ENCODE measurements at places on chromosomes 7 and 10.

DNA sequence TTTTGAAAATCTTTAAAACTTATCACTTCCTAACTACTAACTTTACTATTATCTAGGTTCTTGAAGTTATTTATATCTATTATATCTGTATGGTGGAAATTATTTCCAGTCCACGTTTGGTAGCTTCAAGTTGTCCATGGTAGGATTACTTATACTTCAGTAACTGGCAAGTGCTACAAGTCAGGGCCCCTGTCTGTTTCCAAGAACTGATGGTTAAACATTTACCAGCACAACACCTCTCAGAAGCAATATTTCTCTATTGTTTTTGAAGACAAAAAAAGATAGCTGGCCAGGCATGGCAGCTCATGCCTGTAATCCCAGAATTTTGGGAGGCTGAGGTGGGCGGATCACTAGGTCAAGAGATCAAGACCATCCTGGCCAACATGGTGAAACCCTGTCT lies 240.4 kb upstream of the RHOBTB1 start:
- no peak for DNase-seq

DNA sequence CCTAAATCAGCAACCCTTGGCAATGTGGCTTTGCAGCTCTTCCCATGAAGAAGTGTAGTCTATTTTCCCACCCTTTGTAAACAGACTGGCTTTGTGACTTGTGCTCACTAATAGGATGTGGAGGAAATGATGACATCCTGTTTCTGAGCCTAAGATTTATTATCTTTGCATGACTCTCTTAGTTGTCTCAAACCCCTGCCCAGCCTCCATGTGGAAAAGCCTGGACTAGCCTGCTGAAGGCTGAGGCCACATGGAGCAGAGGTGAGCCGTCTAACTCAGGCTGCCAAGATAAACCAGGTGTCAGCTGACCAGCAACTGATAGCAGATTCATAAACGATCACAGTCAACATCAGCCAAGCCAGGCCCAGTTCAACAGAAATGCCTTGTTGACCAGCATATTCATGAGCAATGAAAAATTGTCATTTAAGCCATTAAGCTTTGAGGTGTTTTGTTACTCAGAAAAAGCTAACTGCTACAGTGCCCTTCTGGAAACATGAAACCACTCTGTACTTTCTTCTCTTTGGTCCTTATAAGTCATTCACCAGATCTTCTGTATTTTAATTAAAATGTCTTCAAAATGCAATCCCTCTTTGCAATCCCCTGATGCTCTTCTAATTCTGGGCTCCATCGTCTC lies 586.3 kb upstream of the ANKRD30A start:
- DNase-seq = no peak

DNA sequence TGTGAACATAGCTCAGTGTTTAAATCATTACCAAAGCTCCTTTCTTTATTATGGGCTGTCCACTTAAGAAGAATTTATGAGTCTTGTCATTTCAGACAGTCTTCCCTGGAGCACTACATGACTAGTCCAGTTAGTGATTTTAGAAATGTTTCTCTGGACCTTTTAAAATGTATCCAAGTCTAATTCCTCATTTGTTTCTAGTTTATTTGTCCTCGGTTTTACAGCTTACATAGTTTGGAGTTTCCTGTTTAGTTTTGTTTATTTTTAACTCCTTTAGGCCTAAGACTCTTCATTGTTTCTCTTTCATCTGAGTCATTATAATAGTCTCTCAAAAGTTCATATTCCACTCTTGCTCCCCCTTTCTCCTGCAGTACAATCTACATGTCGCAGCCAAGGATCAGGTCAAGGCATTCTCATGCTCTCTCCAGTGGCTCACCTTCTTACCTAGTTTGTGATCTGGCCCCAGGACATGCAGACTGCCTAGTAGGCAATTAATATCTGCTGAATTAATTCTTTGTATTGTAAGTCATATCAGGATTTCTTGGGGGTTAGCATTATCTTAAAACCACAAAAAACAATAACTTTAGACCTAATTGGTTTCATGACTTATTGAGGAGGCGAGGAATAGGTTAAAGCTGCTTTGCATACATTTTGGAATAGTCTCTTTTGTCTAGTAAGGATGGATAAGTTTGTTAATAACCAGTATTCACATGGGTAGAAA lies 93.8 kb downstream of the MAPK8 start:
- no peak for DNase-seq

DNA sequence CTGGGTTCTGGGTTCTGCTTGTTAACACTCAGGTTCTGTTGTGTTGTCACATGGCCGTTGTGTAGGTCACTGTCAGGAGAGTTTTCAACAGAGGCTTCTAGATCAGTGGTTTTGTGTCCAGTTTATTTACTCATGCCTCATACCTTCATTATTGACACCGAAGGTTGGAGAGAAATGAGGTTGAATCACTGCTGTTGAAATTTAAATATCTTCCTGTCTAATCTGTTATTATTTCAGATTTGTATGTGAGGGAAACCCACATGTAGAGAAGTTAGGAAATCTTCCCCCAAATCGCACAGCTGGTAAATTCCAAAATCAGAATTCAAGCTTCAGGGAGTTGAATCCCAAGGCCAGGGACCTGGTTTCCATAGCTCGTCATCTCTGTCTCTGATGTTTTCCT lies 28.3 kb upstream of the KLF6 start:
- no peak for DNase-seq

- DNase-seq = no peak
Measured at GRCh38 chr10:99658622-99659030, 683 bp upstream of the ENTPD7 start.

GRCh38 chr7:78400038-78400437 lies 601.5 kb downstream of the PHTF2 start:
- DNase-seq = no peak

GRCh38 chr10:131750171-131750895 lies 150.5 kb upstream of the PPP2R2D start:
- no peak for DNase-seq

- no peak for DNase-seq
Measured at GRCh38 chr7:46854958-46855473, 726.9 kb downstream of the TNS3 start.

GRCh38 chr10:93083743-93084539 lies 10.2 kb downstream of the CYP26A1 start:
- DNase-seq = no peak

- DNase-seq = no peak
Measured at GRCh38 chr10:119360181-119360921, 153.0 kb downstream of the GRK5 start.

DNA sequence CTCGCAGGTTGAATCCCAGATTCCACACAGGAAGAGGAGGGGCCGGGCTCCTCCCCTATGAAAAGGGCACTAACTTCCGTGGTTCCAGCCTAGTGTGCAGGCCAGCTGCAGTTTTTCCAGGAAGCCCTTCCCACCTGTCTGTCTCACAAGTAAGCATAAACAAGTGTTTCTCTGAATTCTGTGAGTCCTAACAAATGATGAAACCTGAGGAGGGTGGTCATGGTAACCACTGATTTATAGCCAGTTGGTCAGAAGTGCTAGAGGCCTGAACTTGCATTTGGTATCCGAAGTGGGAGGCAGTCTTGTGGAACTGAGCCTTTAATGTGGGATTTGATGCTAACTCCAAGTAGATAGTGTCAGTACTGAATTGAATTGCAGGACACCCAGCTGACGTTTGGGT lies 54.7 kb upstream of the STEAP4 start:
- DNase-seq = no peak

DNA sequence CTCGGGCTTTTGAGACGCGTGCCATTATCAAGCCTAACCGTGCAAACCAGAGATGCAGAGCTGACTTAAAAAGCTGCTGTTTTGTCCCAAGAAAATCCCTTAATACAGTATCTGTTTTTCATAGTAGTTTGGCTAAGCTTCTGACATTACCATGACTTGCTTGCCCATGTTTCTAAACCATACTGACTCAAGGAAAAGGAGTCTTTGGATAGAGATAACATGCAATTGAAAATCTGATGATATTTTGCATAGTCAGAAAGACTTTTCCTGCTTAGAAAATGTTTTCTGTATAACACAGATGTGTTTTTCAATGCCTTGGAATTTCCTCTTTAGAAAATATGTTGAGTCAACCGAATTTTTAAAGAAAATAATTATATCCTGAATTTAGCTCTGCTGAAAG lies 21.5 kb upstream of the AKR1E2 start:
- DNase-seq = no peak

GRCh38 chr7:87021285-87021684 lies 38.2 kb downstream of the ELAPOR2 start:
- no peak for DNase-seq

GRCh38 chr7:2861509-2861908 lies 17.4 kb upstream of the GNA12 start:
- no peak for DNase-seq

- no peak for DNase-seq
Measured at GRCh38 chr10:26217396-26218086, 967 bp downstream of the GAD2 start.
